Stimulated activated CD4-positive, alpha-beta T cell treated with anti-CD3 and anti-CD28 coated beads, Interleukin-15, amount 100 ng/mL, for 48 hours (primary cell): ENCODE measurements at places on chromosomes 12 and 14.

- DNase-seq: no peak
These were observed 75.4 kb downstream of the WDR20 start for GRCh38 chr14:102215071-102215470.

DNA sequence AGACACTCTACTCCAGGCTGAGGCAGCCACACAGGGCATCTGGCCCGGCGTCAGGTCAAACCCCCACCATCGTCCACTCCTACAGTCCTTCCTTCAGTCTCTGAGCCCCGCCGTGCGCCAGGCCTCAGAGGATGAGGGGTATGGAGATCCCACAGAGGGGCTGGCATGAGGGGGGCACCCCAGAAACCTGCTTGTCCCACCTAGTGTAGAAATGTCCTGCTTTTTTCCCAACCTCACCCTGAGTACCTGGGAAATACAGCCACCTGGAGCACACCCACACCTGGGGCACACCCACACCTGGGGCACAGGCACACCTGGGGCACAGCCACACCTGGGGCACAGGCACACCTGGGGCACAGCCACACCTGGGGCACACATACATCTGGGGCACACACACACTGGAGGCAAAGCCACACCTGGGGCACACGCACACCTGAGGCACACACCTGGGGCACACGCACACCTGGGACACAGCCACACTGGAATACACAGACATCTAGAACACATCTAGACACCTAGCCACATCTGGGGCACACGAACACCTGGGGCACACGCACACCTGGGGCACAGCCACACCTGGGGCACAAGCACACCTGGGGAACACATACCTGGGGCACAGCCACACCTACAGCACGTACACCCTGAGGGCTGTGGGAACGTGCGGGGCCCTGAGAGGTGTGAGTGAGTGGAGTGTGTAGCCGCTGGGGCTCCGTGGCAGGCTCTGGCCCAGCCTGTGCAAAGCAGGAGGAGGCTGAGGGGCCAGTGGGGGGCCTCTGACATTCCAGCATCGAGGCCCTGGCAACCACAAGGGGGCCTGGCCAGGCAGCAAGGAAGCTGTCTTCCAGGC, 18.4 kb downstream of the AKT1 start:
- DNase-seq: no peak

- no peak for DNase-seq
These were observed 8.6 kb downstream of the CAPRIN2 start for GRCh38 chr12:30746190-30746589.

- no peak for DNase-seq
These were observed 53.9 kb downstream of the DPF3 start for GRCh38 chr14:72839753-72840607.

GRCh38 chr12:47366157-47366556, 286.4 kb upstream of the AMIGO2 start:
- DNase-seq: no peak

GRCh38 chr12:65209655-65210043, 40.3 kb downstream of the LEMD3 start:
- DNase-seq: no peak

GRCh38 chr12:29879606-29880308, 96.0 kb upstream of the TMTC1 start:
- DNase-seq: no peak

- DNase-seq: no peak
These were observed 43.5 kb downstream of the TMX1 start for GRCh38 chr14:51283402-51284085.

GRCh38 chr12:58378028-58378427, 436.7 kb downstream of the ATP23 start:
- DNase-seq: no peak

DNA sequence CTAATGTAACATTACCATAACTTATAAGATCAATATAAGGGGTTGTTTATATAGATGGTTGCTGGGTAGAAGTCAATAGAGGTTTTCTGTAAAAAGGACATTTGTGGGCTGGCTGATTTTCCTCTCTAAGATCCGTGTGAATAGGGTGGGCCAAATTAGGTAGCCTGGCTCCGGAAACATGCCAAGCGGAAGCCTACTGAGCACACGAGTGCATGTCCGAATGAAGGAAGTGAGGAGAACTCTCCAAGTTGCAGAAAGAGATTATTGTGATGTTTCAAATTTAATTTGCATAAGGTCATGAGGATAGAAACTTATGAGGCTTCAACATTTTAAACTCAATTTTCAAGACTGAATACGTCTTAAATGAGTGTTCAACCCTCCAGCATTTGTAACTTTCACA, 356.7 kb downstream of the SNAPC1 start:
- DNase-seq: no peak

DNA sequence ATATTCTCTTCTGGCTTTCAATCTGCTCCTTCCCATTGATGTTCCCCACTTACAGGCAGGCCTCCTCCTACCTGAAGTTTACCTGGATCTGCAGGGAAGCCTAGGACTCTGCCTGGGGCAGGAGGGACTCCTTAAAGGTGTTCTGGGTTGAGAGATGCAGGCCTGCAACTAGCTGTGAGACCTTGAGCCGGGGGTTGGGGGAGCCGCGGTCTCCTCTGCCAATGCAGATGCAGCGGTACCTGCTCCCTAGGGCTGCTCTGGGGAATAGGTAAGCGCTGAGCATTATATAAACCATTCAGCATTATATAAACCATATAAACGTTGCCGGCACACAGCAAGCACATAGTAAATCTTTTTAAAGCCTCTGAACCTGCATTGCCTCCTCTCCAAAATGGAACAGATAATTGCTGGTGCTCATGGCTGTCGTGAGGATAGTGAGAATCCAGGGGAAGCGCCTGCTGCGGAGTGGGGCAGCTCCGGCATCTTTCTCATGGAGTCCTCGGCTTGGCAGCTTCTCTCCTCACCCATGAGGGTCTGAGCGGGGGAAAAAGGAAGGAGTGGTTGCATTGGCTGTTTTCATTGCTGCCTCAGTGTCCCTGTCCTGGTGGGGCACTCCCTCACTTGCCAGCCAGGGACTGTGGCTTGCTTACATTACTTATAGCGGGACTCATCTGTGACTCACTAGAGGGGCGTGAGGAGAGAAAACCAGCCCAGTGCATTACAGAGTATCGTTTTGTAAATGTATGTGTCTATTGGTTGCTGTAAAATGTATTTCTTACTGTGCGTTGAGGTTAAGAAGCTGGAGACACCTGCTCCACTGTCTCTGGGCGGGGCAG, 12.5 kb upstream of the KRT80 start:
- DNase-seq: no peak

- DNase-seq: no peak
These were observed 696.6 kb downstream of the DIO2 start for GRCh38 chr14:79514700-79515099.

GRCh38 chr12:111173836-111174235, 195.1 kb downstream of the PHETA1 start:
- DNase-seq: no peak

GRCh38 chr12:128820723-128821432, 2.9 kb downstream of the SLC15A4 start:
- DNase-seq: no peak

- no peak for DNase-seq
These were observed 55.7 kb upstream of the PLXNC1 start for GRCh38 chr12:94092516-94093241.

- DNase-seq: peak; percentile 29
These were observed 50.0 kb downstream of the SPRING1 start for GRCh38 chr12:116687888-116688287.

- DNase-seq: peak; percentile 76
These were observed 126.1 kb downstream of the GCH1 start for GRCh38 chr14:54776361-54777001.

- DNase-seq: no peak
These were observed 21.9 kb upstream of the FSCB start for GRCh38 chr14:44529026-44529425.

GRCh38 chr12:12776261-12776660, 9.2 kb upstream of the APOLD1 start:
- no peak for DNase-seq

- no peak for DNase-seq
These were observed 70.7 kb downstream of the SRRM4 start for GRCh38 chr12:119052001-119052400.

DNA sequence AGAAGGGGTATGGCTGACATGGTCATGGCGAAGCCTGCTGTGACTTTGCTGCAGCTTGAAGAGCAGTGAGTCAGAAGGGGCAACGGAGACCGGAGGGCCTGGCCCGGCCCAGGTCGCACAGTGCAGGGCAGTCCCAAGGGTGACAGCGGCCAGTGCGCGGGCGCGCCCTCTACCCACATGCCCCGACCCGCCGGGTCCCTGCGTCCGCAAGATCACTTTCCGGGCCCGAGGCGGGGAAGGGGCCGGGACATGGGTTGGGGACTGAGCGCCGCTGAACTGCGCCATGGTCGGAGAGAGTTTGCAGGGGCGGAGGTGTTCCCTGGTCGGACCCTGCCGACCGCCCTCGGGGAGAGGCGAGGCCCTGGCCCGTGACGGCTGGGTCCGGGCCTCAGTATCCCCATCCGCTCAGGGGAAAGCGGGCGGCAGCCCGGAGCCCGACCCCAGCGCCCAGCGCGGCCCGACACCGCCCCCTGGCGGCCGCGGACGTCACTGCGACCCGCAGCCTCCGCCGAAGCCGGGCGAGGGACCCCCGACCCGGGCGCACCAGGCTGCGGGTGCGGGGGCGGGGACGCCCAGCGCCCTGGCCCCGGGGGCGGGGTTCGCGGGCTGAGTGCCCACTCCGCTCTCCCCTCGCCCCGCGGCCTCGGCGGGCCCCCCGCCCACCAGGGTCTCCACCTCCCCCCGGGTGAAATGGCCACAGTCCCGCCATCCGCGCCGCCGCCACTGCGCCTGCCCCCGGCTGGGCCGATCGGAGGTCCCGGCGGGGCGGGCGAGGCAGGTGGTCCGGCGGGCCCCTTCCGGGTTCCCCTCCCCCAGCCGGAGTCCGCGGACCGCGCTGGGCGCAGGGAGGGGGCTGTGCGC, 7.2 kb upstream of the ANKRD9 start:
- DNase-seq: no peak

GRCh38 chr12:41950455-41950854, 194.2 kb downstream of the GXYLT1 start:
- no peak for DNase-seq

DNA sequence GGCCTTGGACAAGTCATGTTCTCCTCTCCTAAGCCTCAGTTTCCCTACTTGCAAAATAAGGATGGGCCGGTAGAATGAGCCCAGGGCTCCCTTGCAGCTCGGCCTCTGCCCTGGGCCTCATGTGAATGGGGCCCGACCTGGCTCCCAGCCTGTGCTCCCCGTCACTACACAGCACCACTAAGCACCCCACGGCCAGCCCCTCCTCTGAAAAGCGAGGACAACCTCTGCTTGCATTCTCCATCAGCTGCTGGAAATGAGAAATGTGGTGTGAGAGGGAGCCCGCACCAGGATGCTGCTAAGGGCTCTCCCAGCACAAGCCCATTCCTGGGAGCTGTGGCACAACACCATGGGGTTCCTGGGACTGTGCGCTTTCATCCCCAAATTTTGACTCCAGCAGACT, 10.2 kb downstream of the SLC25A47 start:
- no peak for DNase-seq

GRCh38 chr12:119802472-119802871, 74.6 kb downstream of the CIT start:
- no peak for DNase-seq

GRCh38 chr12:66191547-66192126, 2.6 kb downstream of the IRAK3 start:
- DNase-seq: no peak

DNA sequence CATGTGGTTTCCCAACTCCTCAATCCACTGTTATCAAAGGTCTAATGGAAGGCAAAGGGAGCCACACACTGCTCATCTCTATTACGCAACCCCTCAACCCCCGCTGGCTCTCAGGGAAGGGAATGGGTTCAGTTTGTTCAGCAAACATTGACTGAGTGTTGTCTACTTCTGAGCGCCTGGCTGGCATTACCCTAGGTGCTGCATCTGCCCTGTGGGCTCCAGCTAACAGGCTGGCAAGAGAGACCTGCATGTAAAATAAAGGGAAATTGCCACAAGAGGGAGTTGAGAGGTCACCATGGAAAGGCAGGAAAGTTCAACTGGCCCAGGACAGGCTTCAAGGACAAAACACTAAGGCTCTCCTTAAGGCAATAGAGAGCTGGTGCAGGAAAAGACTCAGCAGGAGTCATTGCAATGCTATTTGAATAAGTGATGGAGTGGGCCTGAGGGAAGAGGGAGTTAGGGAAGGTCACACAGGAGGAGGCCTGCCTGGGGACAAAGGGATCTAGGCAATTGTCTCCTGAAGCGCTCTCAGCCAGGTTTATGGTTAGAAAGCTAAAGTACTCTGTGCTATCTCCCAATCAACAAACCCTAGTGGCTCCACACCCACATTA, 5.5 kb upstream of the ZNF740 start:
- DNase-seq: no peak

DNA sequence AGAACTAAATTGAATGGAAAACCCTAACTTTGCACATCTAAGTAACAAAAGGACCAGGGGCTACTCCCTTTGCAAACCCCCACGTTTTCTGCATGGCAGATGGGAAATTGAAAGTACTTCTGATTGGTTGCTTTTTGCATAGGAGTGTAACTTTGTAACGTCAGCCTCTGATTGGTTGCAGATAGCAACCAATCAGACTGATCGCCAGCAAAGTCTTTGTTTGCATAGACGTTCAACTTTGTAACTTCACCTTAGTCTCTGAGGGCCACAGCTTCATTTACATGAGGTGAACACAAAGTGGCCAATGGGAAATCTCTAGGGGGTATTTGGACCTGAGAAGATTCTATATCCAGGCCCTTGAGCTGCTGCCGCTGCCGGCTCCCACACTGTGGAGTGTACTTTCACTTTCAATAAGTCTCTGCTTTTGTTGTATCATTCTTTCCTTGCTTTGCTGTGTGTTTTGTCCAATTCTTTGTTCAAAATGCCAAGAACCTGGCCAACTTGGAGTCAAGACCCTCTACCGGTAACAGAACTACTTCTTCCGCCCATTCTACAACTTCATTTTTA, 102.5 kb upstream of the PRICKLE1 start:
- no peak for DNase-seq

GRCh38 chr12:109624467-109624866, 50.9 kb downstream of the MVK start:
- no peak for DNase-seq

GRCh38 chr12:62767946-62768345, 167.0 kb downstream of the PPM1H start:
- DNase-seq: peak; percentile 37

GRCh38 chr12:127888943-127889719, 377.8 kb upstream of the TMEM132C start:
- no peak for DNase-seq

DNA sequence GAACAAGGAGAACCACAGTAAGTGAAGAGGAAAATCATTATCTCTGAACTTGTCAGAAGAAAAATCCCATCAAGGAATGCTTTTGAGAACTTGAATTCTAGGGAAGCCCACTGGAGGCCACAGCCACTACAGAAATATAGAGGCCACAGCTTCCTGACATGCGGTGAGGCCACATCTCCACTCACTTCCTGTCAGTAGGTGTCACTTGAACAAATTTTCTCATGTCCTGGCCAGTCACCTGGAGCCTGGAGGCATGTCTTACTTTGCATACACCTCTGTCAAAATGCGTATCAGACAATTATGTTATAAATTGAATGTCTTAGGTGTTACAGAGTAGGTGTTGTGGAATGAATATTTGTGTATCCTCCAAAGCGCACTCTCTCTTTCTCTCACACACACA, 370.3 kb downstream of the DAD1 start:
- no peak for DNase-seq

- peak; percentile 88 for DNase-seq
These were observed at the start of gene SNW1 for GRCh38 chr14:77760381-77761204. SNW1 (minus strand) TSS chr14:77761156; CDS start chr14:77761127, 29 bp downstream.
